Activated CD4-positive, CD25-positive, alpha-beta regulatory T cell (primary cell): ENCODE measurements at places on chromosomes 16 and 17.

DNA sequence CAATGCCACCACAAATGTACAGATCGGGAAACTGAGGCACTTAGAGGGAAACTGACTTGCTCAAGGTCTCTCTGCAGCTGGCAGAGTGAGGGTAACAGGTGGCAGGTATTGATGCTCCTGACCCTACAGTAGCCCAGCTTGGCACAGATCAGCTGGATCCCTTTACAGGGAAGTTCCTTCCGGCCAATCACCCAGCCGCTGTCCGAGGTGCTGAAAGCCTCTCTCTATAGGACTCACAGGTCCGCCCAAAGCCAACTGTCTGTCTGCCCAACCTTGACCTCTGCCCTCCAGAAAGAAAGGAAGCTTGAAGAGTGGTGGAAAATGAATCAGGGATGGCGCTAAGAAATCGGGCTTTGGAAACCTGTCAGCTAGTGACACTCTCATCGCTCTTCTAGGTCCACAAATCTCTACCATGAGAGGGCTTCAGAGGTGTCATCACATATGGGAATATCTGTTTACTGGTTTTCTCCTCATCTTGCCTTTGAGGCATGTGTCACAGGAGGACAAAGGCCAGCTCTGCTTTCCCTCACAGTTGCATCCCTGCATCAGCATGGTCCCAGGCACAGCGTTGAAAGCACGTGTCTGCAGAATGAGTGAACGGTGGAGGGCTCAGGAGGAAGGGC, 246.2 kb downstream of the KATNIP start:
- DNase-seq: no peak

DNA sequence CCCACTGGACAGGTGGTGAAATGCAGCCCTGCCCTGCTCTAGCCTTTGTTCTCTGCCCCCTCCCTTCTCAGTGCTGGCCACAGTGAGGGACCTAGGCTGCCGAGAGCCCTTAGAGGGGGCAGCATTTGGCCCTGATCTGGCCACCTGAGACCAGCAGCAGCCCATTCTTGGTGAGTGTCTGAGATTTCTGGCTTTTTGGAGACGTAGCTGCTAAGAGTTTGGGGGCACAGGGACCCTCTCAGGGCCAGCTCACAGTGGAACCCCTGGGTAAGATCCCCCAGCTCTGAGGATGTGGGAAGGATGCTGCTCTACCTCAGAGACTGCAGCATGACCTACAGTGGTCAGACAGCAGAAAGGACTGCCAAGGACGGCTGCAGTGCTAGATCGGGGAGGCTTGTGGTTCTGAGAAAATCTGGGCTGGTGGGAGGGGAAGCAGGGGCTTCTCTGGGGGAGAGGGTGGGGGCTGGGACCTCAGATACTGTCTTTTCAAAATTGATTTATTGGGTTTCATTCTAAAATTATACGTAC, 13.3 kb downstream of the GRB7 start:
- no peak for DNase-seq

GRCh38 chr17:72030067-72030899, 90.5 kb upstream of the SOX9 start:
- DNase-seq: no peak

- no peak for DNase-seq
These were observed 170.2 kb downstream of the CEP112 start for GRCh38 chr17:66021757-66022156.

DNA sequence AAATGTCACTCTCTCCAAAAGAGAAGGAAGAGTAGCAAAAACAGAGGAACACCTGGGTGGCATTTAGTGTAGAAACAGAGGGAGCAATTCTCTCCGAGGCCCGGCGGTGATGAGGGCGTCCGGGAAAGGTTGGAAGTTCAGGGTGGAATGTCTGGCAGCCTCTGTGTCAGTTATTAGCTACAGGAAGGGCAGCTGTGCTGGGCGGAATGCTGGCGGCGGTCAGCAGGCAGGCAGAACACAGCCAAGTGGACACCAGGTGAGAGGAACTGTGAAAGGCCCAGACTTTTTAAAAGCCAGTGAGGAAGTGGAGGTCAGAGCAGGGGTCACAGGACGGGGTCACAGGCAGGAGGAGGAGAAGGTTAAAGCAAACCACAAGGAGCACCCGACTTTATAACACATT, 238.1 kb downstream of the NTN1 start:
- no peak for DNase-seq

- no peak for DNase-seq
These were observed 47.2 kb downstream of the PDPK1 start for GRCh38 chr16:2584729-2585650.

DNA sequence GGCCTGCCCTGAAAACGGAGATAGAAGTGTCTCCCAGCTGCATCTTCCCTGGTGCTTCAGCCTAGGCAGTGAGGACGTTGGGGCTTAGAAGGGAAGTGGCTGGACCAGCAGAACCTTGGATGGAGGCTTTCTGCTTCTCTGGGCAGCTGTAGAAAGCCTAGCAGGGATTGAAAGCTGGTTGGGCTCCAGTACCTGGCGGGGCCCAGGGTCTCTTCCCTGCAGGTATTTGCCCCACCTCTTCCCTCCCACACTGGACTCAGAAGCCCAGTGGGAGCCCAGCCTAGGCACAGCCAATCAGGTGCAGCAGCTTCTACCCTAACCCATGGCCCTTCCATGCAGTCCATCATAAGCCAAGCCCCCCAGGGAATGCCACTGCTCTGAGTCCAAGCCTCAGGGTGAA, 190.3 kb upstream of the IRX6 start:
- no peak for DNase-seq

DNA sequence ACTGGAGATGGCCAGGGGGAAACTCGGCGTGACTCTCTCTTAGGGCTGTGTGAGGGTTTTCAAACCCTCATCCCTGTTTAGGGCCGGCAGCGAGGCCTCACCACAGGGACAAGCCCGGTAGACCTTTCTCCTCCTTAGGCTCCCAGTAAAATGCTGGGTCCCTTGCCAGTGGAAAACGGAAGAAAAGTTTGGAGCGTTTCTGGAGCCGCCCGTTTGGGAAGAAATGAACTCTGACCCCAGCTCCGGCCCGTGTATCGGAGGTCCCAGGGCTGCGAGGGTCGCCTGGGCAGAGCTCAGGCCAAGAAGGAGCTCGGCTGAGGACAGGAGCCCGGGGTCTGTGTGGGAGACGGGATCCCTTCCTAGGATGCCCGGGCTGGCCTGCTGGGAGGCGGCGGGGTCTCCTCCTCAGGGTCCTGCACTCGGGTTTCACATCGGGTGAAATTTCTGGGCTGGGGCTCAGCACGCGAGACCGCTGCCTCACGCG, 23.2 kb downstream of the ZNF213 start:
- no peak for DNase-seq

- no peak for DNase-seq
These were observed 160.1 kb upstream of the IRX3 start for GRCh38 chr16:54446639-54447038.

DNA sequence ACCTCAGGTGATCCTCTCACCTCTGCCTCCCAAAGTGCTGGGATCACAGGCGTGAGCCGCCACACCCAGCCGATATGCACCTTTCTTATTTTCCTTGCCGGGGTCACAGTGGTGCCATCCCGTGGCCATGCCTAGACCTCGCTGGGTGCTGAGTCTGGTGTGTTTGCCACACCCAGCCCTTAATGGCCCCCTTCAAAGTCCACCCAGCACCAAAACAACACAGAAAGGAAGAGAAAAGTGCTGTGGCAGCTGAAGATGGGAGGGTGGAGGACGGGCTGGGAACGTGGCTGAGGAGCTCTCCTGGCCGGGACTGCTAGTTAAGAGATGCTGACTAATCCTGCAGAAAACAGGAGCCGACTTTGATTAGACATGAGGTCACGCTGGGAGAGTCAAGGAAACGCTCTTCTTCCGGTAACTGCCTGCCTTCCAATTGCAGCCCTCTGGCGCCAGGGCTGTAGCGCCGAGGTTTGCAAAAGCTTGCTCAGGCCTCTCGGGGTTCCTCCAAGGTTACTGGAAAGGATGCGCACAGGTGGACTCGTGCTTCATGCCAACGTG, 10.9 kb downstream of the SLC43A2 start:
- no peak for DNase-seq

- DNase-seq: no peak
These were observed 51.3 kb upstream of the FBXO47 start for GRCh38 chr17:39018267-39019134.

GRCh38 chr17:14552306-14552705, 251.4 kb downstream of the HS3ST3B1 start:
- DNase-seq: no peak

DNA sequence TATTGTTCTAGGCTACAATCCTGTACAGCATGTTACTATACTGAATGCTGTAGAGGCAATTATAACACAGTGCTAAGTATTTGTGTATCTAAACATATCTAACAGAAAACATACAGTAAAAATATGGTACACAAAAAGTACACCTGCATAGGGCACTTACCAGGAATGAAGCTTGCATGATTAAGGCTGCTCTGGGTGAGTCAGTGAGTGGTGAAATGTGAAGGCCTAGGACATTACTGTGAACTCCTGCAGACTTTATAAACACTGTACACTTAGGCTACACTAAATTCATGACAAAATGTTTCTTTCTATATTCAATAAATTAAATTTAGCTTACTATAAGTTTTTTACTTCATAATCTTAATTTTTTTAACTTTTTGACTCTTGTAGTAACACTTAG, 37.1 kb downstream of the AMFR start:
- DNase-seq: no peak

GRCh38 chr17:17532991-17533390, 36.8 kb upstream of the RASD1 start:
- no peak for DNase-seq

DNA sequence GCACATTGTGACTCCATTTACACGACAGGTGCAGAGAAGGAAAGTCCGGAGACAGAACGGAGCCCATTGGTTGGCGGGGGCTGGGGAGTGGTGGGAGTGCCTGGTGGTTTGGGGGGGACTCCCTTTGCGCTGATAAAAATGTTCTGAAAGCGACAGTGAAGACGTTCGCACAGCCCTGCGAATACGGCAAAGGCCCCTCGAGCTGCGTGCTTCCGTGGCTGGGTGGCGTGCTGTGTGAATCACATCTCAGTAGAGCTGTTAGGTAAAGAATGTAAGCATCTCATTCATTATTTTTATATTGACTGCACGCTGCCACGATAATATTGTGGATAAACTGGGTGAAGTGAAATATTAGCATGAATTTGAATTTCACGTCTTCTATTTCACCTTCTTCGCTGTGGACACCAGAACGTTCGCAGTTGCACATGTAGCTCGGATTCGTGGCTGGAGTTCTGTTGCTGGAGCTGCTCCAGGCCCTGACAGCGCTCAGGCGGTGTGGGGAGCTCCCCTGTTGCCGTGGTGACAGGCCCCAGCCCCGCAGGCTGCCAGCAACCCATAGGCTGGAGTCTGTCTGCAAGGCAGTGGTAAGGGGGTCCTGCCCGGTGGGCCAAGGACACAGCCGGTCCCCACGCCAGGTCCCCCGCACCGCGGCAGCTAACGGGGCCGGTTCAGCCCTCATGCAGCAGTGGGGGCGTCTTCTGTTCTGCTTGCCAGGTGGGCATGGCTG, 44.6 kb downstream of the SOX8 start:
- no peak for DNase-seq

GRCh38 chr17:13888056-13888609, 181.2 kb upstream of the COX10 start:
- DNase-seq: no peak
